Stimulated activated CD8-positive, alpha-beta memory T cell treated with anti-CD3 and anti-CD28 coated beads, Interleukin-7, amount 100 ng/mL, for 1 hour (primary cell): ENCODE measurements at places on chromosomes 12 and 14.

GRCh38 chr14:60348211-60348610, 99.2 kb downstream of the PPM1A start:
- no peak for DNase-seq

DNA sequence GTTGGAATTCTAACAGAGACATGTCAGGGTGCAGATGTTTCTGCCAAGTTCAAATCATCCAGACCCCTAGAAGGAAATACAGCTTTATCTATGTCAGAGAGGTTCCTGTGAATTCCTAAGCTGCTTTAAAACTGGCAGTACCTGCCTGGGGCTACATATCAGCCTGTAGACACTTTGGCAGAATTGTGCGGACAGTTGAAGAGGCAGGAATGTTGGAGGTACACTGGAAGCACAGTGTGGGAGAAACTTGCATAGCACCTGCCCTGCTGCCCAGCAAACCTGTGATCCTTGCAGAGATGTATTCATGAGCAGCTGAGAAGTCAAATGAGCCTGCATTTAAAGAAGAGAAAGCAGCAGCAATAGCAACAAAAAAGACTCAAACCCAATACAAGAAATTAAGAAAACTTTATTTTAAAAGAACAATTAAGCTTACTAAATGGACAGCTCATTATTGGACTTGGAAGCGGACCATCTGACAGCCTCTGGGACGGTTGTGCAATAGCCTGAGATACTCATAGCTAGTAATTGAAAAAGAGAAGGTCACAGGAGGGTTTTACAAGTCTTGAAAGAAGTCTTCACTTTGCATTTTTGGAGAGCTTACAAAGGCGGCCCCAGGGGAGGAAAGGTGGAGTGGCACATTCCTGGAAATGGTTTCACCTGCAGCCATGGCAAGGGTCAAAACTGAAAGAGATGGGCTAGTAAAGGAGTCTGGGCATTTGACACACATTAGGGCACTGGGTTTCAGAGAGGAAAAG, 280.9 kb upstream of the FLRT2 start:
- no peak for DNase-seq

- no peak for DNase-seq
Observed at GRCh38 chr12:26264215-26264838, 69.0 kb downstream of the SSPN start.

DNA sequence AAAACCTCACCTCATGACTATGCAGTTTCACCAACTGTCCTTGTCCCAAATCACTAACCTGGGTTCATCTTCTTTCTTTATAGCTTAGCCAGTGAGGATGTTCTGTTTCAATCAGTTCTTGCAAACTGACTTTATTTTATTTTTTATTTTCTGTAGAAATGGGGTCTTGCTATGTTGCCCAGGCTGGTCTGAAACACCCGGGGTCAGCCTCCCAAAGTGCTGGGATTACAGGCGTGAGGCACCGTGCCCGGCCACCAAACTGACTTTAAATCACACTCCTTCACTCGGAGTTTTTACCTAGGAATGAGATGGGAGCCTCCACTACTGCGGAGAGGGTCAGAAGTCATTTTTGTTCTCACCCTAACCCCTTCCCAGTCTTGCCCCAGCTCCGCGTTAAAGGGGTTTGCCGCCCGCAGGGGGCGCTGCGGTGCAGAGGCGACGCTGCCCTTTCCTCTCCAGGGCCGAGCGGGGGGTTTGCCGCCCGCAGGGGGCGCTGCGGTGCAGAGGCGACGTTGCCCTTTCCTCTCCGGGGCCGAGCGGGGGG, 7.0 kb upstream of the B4GALNT3 start:
- no peak for DNase-seq

- no peak for DNase-seq
Observed at GRCh38 chr12:62003226-62003625, 257.0 kb upstream of the USP15 start.

GRCh38 chr14:89443042-89443629, 26.1 kb upstream of the FOXN3 start:
- DNase-seq: no peak

DNA sequence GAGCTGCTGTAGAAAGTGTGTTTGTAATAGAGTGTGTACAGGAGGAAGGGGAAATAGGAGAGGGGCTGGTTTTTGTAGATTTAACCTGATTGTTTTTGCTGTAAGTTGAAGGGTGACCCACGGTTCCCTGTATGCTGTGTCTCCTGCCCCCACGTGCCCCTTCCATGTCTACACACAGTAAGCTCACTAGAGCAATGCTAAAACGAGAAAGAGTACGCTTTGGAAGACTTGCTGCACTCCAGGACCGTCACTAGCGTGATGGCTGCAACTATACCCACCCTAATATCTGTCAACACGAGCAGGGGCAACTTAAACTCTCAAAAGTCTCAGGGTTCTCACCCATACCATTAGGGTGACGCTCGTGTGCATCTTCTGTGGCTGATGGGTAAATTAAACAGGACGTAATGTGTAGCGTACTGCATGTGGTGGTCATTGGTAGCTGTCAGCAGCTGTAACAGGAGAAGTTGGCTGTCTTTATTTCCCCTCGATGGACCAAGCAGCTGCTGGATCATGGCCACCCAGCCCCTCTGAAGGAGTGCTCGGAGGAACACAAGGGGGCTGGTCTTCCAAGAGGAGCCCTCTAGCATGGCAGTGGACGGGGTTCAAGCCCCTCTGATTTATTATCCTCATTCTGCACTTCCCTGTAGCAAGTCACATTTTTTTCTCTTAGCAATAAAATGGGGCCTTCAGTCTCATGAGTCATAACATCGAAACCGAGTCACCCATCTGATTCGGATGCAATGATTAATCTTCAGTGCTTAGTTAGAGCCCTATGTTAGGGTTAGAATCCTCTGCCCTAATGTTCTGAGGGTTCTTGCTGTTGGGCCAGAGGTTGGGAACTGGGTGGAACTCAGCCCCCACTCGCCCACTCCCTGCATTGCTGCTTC, 14.0 kb downstream of the CCND2 start:
- no peak for DNase-seq

DNA sequence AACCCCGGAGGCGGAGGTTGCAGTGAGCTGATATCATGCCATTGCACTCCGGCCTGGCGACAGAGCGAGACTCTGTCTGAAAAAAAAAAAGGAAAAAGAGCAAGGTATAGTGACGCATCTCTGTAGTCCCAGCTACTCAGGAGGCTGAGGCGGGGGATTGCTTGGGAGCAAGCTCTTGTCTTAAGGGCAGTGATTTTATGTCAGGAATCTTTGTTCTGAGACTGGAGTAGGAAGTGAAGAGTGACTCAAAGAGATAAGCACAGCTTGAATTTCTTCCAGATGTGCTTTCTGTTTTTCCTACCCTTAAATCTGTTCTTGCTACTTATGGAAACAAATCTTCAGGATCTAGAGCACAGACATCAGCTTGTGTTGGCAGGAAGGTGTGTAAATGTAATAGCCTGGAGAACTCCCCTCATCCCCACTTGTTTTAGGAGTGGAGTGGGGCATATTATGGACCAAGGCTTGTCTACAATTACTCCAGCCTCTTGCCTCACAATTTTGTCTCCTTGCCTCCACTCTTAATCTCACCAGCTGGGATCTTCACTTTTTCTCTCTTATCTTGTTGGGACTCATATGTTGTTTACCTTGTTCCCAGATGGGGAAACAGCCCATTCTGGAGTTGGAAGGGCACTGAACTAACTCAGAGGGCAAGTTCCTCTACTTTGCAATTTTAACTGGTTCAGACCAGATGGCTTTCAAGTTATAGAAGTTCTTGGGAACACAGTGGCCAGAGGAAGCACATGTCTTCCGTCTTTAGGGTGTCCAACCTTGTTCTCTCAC, 7.5 kb downstream of the TMED2 start:
- DNase-seq: no peak

GRCh38 chr12:124964251-124964650, 24.7 kb downstream of the DHX37 start:
- no peak for DNase-seq

- DNase-seq: no peak
Observed at GRCh38 chr12:31492599-31493196, 98.2 kb downstream of the DENND5B start.

- DNase-seq: no peak
Observed at GRCh38 chr12:52050116-52050757, 1.0 kb upstream of the NR4A1 start.

DNA sequence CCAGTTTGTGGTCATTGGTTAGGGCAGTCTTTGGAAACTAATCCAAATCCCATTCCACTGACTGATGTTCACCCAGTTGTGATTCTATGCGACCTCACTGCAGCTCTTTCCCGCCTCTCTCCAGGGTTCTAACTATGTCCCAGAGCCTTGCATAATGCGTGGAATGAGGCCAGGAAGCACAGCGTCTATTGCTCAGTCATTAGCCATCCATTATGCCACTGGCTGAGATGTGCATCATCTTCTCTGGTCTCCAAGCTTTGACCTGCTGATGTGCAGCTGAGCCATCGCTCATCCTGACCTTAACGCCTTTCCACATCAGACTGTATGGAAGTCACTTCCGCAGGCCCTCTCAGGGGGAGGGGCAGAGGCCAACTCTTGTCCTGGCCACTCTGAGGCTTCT, 115.4 kb upstream of the VRK1 start:
- DNase-seq: no peak

- no peak for DNase-seq
Observed at GRCh38 chr12:15956413-15957185, 45.5 kb downstream of the DERA start.

- no peak for DNase-seq
Observed at GRCh38 chr12:80226576-80226975, 127.2 kb downstream of the OTOGL start.

GRCh38 chr14:48974994-48975393, 611.2 kb downstream of the RPS29 start:
- no peak for DNase-seq

GRCh38 chr12:125140279-125141209, 75.3 kb downstream of the AACS start:
- DNase-seq: no peak

DNA sequence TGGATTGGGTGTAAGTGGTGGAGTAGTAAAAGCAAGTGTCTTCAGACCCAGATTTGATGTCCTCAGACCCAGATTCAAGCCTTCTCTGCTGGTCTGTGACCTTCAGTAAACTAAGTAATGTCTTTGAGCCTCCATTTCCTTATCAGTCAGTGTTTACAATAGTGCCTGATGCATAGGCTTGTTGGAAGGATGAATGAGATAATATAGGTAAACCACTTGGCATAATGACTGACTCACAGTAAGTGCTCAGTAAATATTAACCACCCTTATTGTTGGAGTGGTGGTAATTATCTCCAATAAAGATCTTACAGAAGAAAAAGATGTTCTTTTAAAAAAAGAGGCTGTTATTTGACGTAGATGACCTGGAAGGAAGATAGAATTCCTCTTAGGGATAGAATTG, 86.2 kb downstream of the IGF1 start:
- no peak for DNase-seq

DNA sequence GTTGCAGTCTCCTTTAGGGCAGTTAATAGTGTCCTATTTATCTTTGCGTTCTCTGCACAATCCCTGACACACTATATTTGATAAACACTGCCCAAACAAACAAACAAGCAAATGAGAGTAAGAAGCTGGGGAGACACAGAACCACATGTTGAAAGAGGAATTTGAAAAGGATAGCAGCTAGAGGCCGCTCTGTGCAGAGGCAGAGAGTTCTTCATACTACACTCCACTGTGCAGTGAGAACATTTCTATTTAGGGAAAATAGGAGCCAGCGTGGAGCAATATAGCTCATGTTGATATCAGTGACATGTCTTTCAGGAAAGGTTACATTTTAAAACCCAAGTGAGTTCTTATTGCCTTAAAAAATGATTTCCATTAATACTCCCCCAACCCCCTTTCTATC, 140.3 kb upstream of the SEL1L start:
- DNase-seq: no peak

- no peak for DNase-seq
Observed at GRCh38 chr14:91947475-91948184, at the start of gene FBLN5. Gene FBLN5, minus strand, starts transcription at chr14:91947694. Its CDS starts 465 bp downstream, at chr14:91947229.

- DNase-seq: no peak
Observed at GRCh38 chr14:55973285-55973800, 144.9 kb upstream of the PELI2 start.

DNA sequence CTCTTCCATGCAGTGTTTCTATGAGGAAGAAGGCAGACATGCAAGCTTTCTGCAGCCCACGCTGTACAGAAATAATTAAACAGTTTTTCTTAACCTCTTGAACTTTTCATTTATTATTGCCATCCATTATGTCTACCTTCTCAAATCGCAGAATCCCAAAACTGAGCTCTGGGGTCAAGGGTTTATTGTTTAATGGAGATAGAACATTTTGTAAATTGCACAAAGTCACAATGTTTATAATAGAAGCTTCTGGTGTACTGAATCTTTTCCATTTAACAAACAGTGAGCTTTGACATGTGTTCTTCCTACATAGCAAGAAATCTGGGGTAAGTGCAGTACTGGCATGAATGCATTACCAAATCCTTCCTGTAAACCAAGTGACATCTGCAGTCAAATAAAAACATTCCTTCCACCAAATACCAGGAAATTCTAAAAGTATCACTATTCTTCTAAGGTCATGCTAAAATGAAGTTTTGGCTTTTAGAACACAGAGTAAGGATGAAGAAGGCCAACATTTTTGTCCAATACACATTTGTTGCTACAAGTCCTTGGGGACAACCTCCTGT, 385.3 kb upstream of the DDHD1 start:
- DNase-seq: no peak

- no peak for DNase-seq
Observed at GRCh38 chr12:111692575-111693210, 6.8 kb downstream of the ACAD10 start.

GRCh38 chr14:30272848-30273832, 285.8 kb upstream of the G2E3 start:
- DNase-seq: no peak

DNA sequence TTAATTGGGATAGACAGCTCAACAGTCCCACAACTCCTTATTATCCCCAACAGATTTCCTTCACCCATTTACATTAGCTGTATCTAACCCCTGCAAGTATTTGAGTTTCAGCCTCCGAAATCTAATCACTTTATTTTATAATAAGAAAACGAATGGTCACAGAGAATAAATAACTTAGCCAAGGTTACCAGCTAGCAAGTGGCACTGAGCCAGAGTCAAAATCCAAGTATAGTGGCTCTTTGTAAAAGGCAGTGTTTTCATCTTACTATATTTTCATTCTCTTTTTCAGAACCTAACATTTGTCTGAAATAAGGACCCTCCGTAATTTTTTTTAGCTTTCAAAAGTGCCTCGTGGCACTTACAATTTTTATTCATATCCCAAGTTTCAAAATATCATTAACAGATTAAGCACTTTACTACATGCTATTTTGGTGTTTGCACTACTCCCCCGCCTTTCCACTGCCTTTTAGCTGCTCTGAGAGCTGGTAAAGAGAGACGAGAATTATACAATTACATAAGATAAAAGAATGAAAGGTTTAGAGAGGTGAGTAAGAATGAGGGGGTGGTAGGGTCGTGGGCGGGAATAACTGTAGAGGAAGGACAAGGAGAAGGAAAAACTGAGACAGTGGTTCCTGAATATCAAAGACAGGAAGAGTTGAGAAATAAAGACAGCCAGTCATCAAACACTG, 3.7 kb upstream of the USP15 start:
- no peak for DNase-seq

- DNase-seq: no peak
Observed at GRCh38 chr12:43011383-43011926, 421.9 kb upstream of the PRICKLE1 start.
